ENCODE measurements at places on chromosomes 16 and 17.

DNA sequence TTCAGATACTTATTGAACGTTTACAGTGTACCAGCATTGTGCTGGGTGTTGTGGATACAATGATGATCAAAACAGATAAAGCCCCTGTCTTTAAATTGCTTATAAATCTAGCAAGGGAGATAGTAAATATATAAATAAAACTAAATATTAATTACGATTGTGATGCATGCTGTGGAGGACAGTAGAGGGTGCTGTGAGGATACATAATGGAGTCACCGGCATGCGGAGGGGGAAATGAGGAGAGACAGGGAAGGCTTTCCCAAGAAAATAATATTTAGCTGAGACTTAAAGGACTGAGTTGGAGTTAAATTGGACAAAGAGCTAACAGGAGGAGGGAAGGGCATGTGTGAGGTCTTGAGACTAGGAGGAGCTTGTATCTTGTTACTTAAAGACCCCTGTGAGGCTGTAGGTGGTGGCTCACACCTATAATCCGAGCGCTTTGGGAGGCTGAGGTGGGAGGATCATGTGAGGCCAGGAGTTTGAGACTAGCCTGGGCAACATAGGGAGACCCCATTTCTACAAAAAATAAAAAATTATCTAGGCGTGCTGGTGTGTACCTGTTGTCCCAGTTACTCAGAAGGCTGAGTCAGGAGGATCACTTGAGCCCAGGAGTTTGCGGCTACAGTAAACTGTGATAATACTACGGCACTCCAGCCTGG is 2.4 kb downstream of the DHRS7B start:
- DNase-seq = no peak

DNA sequence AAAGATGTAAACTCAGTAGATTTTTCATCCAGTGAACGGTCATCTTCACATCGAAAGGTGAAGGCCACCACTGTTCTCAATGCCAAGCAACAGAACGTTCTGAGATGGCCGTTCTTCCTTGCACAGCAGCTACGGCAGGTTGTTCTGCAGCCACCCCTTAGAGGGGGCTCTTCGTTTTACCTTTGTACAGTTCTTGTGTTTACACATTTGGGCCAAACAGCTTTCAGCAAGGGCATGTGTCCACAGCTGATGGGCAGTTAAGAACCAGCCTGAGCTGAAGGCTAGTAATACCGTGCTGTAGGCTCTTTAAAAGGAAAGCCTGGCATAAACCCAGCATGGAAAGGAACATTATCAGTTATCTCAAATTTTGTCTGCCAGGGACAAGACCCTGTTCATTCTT is 15.9 kb downstream of the PLD6 start:
- no peak for DNase-seq

- DNase-seq = no peak
Observed at GRCh38 chr17:38728290-38728831, 1.8 kb upstream of the CISD3 start.

DNA sequence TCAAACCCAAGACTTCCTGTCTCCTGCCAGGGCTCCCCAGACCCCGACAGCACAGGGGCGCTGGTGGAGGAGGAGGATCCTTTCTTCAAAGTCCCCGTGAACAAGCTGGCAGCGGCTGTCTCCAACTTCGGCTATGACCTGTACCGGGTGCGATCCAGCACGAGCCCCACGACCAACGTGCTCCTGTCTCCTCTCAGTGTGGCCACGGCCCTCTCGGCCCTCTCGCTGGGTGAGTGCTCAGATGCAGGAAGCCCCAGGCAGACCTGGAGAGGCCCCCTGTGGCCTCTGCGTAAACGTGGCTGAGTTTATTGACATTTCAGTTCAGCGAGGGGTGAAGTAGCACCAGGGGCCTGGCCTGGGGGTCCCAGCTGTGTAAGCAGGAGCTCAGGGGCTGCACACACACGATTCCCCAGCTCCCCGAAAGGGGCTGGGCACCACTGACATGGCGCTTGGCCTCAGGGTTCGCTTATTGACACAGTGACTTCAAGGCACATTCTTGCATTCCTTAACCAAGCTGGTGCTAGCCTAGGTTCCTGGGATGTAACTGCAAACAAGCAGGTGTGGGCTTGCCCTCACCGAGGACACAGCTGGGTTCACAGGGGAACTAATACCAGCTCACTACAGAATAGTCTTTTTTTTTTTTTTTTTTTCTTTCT is 8.1 kb downstream of the SERPINF1 start:
- DNase-seq = no peak

- no peak for DNase-seq
Observed at GRCh38 chr16:3242709-3243108, 7.8 kb upstream of the ZNF200 start.

DNA sequence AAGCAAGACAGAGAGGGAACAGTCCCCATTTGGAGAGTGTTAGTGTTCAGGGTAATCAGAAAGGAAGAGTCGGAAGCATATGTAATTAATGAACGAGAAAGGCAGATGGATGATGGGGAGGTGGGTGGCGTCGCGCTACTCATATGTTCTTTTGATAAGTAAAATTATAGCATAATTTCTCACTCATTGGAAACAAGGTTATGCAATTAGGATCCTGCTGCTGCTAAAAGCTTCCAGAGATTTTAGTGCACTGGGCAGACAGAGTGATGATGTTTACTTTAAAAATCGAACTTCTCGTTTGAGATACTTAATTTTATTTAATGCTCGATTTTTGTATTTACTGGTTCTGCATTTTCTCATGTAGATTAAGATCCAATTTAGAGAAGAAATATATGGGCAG is 96.2 kb downstream of the PRKCA start:
- no peak for DNase-seq

DNA sequence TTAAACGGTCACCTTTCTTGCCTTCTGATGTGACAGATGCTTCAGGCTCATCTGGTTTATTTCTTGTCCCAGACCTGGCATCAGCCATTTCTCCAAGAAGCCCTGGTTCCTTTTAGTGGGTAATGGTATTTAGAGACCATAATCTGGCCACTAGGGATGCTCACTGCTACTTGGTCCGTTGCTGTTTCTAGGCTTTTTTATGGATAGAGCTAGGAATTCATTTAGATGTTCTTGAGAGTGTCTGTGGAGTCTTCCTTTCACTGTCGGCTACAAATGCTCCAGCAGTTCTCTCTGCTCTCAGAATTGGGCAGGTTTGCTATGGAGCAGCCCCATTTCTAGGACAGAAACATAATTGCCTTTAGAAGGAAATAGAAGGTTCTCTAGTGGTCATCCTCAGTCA is 214.5 kb downstream of the KATNIP start:
- no peak for DNase-seq

- no peak for DNase-seq
Observed at GRCh38 chr17:80292521-80292971, 31.9 kb downstream of the RNF213 start.

DNA sequence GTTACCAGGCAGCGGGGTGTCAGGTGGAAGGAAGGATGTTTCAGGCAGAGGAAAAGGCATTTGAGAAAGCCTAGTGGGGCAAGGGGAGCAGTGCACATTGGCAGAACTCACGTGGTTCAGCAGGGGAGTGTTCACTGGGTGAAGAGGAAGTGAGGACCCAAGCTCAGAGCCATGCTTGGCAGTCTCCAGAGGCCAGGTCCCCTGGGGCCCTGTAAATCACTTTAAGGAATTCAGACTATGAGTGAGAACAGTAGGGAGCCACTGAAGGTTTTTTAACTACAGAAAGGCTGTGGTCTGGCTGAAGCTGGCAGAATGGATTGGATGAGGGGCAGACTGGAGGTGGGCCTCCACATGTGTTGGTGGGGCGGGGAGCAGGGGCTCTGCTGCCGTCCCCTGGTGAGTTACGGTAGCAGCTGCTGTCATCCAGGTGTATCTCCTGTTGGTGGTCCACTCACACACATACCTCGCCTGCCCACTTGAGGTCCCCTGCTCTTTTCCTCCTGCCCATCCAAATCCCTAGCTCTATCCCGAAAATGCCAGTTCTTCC is 5.1 kb downstream of the CLEC16A start:
- DNase-seq = no peak

GRCh38 chr17:50265690-50266315 is 8.5 kb upstream of the TMEM92 start:
- no peak for DNase-seq

DNA sequence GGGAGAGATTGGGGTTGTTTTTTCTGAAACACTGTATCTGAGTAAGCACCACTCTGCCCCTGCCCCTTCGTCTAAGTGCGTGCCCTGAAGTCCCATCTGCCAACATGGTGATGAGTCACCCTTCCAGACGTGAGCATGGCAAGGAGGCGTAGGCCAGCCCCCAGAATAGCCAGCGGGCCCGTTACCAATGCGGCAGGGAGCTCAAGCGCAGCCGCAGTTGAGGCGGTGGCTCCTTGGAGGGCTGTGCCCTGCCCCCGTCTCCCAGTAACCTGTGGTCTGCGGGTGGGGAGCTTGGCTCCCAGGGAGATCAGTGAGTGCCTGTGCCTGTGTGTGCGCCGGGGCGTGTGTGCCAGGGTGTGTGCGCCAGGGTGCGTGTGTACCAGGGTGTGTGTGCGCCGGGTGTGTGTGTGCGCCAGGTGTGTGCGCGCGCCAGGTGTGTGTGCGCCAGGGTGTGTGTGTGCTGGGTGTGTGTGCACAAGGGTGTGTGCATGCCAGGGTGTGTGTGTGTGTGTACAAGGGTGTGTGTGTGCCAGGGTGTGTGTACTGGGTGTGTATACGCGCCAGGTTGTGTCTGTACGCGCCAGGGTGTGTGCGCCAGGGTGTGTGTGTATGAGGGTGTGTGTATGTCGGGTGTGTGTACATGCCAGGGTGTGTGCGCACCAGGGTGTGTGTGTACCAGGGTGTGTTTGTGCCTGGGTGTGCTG is 98.6 kb upstream of the CHMP6 start:
- peak; percentile 58 for DNase-seq

- DNase-seq = no peak
Observed at GRCh38 chr16:23071196-23072083, 77.8 kb downstream of the USP31 start.

DNA sequence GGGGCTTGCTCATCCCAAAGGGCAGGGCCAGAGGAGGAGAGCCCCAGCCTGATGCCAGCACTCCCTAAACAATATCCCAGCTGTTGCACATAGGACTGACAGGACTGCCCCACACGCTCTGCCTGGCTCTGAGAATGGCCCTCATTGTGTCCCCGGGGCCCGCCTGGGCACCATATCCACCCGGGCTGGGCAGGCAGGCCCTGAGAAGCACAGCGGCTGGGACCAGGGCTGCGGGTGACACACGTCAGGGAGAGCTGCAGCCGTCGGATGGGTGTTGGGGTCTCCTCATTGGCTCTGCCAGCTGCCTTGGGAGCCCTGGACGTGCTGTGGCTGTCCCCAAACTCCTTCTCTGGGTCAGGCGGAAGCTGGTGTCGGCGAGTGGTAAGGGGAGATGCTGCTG is 4.2 kb downstream of the BCAR1 start:
- no peak for DNase-seq

GRCh38 chr16:23240994-23241393 is 58.4 kb downstream of the SCNN1G start:
- DNase-seq = no peak

DNA sequence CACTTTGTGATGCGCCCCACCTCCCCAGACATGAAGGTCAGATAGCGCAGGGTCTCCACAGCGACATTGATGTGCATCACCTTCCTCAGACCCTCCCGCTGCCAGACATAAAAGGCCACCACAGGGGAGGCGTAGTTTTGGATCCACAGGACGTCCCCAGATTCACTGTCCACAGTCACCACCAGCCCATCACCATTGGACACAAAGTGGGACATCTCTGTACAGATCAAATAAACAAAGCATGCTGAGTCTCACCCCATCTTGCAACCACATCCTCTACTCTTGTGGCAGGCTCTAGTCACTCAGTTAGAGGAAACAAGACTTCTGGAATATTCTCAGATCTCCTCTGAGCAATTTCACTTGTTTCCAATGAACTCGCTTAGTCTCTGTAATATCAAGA is 46.3 kb upstream of the ICAM2 start:
- no peak for DNase-seq

DNA sequence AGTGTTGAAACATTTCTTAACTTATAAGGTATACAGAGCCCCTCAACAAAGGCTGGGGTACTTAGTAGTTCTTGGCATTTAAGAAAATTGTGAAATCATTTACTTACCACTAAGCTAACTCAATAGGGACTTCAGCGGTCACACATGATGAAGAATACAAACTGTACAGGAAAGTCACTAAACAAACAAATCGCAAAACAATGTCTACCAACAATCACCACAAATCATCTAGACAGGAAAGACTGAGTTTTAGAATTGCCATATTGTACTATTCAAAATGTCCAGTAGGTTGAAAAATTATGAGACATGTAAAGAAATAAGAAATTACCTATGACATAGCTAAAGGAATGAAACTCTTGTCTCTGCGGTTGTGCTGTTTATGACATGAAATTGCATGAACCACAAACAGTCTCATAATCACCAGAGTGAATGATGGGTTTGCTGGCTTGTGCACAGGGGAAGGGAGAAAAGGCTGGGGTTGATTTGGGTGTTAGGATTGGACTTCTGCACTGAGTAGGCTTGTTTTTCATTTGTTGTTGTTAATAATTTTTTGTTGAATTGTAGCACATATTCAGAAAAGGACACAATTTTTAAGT is 441.1 kb upstream of the MON1B start:
- no peak for DNase-seq

- DNase-seq = no peak
Observed at GRCh38 chr16:24318680-24319079, 62.5 kb downstream of the CACNG3 start.

DNA sequence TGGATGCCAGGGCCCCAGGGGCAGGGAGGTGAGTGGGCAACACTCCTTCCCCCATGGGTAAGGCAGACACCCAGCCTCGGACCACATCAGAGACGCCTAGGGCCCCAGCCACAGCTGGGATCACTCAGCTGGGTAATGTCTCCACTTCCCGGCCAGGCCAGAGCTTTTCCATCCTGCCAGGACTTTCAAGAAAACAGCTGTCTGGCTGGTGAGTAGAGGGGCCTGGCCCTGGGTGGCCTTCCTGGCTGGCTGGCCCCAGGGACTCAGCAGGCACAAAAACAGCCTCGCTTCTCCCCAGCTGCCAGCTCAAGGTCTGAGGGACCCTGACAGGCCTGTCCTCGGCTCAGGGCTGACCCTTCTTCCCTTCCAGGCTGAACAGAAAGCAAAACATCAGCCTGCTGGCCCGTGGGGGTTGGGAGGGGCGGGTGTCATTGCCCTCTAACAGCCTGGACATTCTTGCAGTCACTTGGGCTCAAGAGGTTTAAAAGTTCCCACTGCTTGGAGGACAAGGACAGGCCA is 45.3 kb upstream of the JPH3 start:
- no peak for DNase-seq
